SK-MEL-5 (cell line): ENCODE measurements at places on chromosomes 11 and 22. TPM values are rescaled to one million over a fixed set of nuclear protein-coding genes. Genes with fewer than 3 reads are reported as not detected.

GRCh38 chr11:134731213-134731961, 319.3 kb upstream of the B3GAT1 start:
- DNase-seq = no peak

The SLC22A12 gene
- not detected in 2 replicates for total RNA-seq

GRCh38 chr11:73597336-73597955, 466 bp downstream of the FAM168A start:
- DNase-seq = no peak

The NAALADL1 gene
- total RNA-seq = not detected in 2 replicates

The TMEM138 gene
- total RNA-seq = 37.2 and 38.7 TPM in 2 replicates

The CDC45 gene
- 36.5 and 44.2 TPM in 2 replicates for total RNA-seq

DNA sequence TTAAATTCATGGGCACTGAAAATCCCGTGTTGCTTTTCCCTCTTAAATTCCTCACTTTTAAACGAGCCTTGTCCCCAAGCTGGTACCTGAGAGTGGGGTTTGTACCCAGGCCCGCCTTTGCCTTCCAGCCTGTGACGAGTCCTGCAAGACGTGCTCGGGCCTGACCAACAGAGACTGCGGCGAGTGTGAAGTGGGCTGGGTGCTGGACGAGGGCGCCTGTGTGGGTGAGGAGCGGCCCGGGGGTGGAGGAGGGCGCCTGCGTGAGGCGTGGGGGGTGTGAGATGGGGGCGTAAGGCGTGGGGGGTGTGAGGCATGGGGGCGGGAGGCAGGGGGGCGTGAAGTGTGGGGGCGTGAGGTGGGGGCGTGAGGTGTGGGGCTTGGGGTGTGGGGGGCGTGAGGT, 4.0 kb downstream of the CRELD2 start:
- DNase-seq = no peak
